ENCODE measurements at places on chromosomes 2 and 18.

DNA sequence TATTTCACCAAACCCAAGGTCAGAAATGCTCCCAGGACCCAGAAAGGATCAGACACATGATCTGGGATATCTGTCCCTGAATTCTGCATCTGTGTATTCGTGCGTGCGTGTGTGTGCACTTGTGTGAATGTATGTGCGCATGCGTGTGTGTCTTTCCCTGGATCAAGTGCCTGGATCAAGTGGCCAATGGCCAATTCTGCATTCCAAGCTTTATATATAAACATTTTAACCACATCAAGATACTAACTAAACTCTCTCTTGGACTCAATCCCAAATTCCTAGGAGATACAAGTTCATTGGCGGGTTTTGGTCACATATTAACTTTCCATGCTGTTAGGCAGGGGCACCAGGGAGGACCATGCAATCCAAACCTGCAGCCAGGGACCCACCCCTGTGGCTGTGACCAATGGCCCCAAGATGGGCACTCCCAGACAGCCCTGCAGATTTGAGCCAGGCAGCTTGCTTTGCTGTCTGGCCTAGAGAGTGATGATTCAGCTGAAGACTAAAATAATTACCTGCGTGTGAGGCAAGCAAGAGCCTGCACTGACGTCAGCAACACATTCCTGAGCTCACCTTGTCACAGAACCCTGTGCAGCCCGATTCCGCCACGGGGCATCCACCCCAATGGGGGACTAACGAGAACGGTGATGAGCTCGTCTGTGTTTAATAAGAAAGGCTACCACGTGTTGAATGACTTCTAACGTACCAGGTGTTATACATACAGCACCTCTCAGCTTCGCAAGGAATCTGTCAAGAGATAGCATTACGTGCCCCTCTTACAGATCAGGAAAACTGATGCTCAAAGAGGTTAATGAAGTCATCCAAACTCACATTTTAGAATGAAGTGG is 45.3 kb upstream of the ROCK2 start:
- peak; percentile 94 for DNase-seq

- DNase-seq: no peak
Measured at GRCh38 chr2:23519334-23519651, 134.3 kb downstream of the KLHL29 start.

DNA sequence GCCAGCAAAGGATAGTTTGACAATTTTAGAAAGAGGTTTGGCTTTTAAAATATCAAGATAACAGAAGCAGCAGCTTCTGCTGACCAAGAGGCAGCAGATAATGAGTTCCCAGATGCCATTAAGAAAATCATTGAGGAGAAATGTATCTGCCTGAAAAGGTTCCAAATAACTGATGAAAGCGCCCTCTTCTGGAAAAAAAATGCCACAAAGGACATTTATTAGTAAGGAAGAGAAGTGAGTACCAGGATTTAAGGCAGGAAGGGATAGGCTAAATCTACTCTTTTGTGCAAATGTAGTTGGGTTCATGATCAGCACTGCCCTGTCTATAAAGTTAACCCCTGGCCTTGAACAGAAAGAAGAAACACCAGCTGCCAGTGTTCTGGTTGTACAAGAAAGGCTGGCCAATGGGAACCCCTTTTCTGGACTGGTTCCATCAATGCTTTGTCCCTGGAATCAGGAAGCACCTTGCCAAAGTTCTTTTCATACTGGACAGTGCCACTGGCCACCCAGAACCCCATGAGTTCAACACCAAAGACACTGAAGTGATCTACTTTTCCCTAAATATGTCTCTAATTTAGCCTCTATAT is 40.6 kb downstream of the DHX57 start:
- peak; percentile 33 for DNase-seq

GRCh38 chr18:37658894-37659293 is 93.3 kb upstream of the CELF4 start:
- DNase-seq: no peak

GRCh38 chr2:201517094-201517493 is 65.6 kb downstream of the STRADB start:
- DNase-seq: peak; percentile 3

- DNase-seq: no peak
Measured at GRCh38 chr2:52703004-52703403, 1064.6 kb upstream of the CHAC2 start.

DNA sequence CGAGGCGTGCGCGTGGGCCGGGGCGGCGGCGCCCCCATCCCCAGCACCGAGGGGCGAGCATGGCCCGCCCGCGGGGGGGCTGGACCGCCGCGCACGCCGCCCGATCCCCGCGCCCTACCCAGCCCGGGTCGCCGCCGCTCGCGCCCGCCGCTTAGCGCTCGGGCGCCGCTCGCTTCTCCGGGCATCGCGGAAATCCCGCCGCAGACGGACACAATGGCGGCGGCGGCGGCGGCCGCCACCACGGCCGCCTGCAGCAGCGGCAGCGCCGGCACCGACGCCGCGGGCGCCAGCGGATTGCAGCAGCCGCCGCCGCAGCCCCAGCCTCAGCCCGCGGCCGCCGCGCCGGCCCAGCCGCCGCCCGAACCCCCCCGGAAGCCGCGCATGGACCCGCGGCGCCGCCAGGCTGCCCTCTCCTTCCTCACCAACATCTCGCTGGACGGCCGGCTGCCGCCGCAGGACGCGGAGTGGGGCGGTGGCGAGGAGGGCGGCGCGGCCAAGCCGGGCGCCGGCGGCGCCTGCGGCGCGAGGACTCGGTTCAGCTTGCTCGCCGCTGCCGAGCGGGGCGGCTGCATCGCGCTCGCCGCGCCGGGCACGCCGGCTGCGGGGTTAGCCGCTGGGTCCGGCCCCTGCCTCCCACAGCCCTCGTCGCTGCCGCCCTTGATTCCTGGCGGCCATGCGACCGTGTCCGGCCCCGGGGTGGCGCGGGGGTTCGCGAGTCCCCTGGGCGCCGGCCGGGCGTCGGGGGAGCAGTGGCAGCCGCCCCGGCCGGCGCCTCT is 453 bp downstream of the CABLES1 start:
- DNase-seq: no peak

- no peak for DNase-seq
Measured at GRCh38 chr18:45850021-45850420, 24.5 kb downstream of the SIGLEC15 start.

DNA sequence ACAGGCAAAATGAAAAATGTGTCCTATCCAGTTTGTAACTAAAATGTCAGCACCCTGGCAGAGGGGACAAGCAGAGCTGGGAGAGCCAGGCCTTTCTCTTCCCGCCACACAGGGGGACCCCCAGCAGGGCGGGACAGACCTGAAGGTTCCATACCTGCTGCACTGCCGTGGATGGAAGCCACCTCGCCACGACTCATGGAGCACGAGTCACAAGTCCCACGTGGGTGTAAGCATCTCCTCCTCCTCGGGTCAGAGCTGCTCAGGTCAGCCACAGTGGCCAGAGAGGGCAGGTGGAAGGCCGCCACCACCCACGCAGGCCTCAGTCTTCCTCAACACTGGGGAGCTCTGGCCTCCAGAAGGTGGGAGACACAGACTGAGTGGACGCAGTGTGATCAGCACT is 21.0 kb downstream of the C1QL2 start:
- peak; percentile 21 for DNase-seq

GRCh38 chr18:62964432-62964831 is 249.1 kb downstream of the PHLPP1 start:
- DNase-seq: no peak

DNA sequence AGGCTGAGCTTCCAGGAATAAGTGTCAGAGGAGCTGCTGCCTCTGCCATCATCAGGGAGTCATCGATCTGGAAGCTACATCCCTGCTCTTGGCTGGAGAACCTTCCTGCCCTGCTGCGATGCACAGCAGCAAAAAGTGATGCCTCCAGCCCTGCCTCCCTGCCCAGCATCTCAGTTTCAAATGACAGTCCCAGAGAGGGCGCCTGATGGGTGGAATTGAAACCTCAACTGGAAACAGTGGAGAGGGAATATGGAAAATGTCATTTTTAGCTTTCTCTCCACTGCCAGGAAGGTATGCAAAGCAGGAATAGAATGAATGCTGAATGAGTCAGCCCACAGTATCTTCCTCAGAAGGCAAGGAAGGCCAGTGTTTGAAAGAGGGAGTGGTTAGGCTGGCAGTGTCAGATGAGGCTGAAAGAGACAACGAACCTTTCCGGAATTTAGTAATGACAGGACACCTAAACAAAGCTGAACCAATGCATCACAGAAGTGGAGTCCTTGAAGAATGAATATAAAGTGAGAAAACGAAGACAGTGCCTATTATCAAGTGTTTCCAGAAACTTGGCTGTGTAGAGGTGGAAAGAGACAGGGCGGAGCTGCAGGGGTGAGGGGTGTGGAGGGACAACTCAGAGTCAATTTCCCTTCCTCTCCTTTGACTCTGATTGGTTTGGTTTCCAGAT is 153.9 kb upstream of the NDUFV2 start:
- DNase-seq: peak; percentile 87

- DNase-seq: peak; percentile 95
Measured at GRCh38 chr2:55050100-55050994, at the start of gene RTN4. RTN4 (minus strand) TSS chr2:55050451; CDS start chr2:55050300, 151 bp downstream.

DNA sequence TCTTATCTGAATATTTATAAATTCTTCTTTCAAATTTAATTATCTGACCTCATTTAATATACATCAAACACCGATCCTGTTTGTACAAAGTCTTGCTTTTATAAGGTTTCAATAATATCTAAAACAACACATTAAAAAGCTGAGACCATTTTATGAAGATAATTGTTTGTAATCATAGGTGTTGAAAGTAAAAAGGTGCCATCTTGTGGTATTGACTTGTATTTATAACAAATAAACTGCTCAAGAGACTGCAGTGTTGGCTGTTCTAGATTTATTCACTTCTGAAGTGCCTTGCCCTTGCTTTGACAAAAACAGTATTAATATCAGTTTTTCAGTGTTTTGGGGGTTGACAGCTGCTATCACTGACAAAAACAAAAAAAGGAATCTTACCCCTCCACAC is 286.8 kb upstream of the HNMT start:
- peak; percentile 13 for DNase-seq

DNA sequence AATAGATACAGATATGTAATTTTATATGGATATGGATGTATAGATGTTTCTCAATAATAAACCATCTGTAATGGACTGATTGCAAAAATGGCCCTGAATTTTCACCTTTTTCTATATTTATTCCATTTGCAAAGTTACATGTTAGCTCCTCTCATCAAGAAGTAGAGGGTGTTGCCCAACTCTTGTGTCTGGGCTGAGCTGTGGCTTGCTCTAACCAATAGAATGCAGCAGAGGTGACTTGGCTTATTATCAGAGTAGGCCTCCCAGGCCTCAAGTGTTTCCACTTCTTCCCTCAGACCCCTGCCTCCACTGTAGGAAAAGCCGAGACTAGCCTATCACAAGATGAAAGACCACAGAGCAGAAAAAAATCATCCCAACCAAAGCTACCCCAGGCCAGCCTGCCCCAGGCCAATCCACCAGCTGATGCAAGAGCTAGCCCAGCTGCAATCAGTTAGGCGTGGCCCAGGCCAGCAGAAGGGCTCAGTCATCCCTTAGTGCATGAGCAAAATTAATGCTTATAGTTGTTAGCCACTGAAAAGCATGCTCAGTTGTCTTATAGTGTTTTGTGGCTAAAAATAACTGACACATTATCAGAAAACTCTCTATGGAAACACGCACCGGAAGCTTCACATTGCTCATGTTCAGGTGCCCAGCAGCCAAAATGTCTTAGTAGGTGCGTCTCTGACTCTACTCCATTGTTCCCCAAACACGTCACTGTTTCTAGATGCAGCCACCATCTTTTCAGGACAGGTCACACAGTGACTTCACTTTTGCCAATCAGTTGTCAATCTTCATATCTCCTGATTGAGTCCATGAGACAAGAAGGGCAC is 464.0 kb downstream of the FBXO15 start:
- peak; percentile 52 for DNase-seq

DNA sequence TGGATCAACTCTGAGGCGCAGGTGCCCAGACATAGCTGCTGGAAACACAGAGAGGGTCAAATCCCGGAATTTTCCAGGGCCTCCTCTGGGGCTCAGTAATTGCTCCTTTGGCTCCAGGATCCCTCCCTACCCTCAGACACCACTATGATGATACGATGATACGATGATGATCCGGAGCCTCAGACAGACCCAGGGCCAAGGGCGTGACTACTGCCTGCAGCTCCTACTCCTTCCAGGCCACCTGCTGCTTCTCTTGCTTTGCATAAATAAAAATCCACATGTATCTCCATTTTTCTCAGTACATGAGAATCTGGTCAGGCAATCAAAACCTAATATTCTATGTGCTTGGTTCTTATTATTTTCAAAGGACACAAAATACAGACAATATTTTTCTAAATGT is 33.7 kb downstream of the MRPL35 start:
- no peak for DNase-seq

DNA sequence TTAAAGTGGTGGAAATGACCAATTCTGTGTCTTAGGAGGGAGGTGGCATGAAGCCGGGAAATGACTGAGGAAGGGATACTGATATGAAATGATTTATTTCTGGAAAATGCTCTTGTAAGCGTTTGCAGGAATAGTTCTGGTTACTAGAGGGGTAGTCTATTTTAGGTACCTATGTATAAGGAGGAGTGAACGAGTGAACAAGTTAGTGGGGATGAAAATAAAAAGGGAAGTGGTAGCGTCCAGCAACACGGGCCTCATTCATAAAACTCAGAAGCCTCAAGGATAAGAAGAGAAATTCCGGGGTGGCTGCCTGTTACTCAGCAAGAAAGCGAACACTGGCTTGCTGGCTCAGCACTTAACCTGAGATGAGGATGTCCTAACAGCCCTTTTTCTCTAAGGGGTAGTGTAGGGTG is 303.3 kb downstream of the NCKAP5 start:
- DNase-seq: no peak

GRCh38 chr2:100275200-100275589 is 47.1 kb downstream of the LONRF2 start:
- DNase-seq: no peak

DNA sequence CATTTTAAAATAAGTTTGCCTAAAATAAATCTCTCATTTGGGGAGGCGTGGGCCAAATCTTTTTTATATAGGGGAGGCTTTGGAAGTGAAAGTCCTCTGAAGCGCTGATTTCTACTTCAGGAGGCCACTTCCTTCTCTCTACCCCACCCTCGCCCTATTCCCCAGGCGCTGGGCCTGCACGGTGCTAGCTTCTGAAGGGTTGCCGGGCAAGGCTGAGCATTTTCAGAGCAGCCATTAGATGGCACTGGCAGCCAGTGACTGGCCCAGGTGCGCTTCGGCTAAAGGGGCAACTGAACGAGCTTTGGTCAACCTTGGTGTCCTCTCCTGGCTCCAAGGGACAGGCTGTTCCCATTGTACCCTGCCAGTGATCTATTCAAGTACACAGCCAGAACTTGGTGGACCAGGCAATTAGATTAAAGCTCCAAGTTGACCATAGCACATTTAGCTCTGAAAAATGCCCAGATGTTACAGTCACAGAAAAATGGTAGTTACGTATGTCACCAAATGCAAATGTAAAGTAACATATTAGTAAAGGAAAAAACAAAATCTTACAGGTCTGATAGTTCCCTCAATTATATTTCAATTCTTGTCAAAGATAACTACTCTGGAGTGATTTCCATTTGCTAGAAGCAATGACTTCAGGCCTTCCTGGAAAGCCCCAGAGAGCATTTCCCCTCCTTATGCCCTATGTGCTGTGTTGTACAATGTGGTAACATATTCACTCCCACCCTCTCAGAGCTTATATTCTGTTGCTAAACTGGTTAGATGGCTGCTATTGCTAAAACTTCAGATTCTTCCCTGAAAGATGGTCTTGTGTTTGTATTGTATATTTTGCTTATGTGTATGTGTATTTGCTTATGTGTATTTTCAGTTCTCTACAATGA is 2.1 kb downstream of the POMC start:
- no peak for DNase-seq

All from bronchial epithelial cell (primary cell).